ENCODE measurements at places on chromosomes 3 and 15.

GRCh38 chr3:18099611-18100010 lies 325.5 kb downstream of the SATB1 start:
- DNase-seq = no peak

- DNase-seq = peak; percentile 14
Observed at GRCh38 chr15:76057332-76058000, 2.3 kb upstream of the TMEM266 start.

GRCh38 chr15:91308855-91309254 lies 208.8 kb downstream of the SV2B start:
- DNase-seq = no peak

GRCh38 chr15:57505949-57506391 lies 85.7 kb upstream of the MYZAP start:
- DNase-seq = no peak

DNA sequence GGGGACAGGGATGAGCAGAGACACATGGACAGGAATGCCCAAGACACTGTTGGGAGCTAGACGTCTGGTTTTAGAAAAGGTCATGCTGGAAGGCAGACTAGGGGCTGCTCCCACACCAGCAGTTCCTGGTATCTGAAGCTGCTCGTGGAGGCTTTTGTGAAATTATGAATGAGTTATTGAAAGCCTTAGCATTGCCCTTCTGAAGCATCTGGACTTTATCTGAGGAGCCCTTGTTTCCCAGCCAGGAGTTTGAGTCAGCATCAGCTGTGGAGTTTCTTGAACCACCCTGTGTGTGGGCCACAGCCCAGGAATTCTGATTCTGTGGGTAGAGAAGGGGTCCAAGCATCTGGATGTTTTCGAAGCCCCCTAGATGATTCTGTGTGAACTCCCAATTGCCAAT lies 258.7 kb downstream of the SLCO3A1 start:
- DNase-seq = no peak

DNA sequence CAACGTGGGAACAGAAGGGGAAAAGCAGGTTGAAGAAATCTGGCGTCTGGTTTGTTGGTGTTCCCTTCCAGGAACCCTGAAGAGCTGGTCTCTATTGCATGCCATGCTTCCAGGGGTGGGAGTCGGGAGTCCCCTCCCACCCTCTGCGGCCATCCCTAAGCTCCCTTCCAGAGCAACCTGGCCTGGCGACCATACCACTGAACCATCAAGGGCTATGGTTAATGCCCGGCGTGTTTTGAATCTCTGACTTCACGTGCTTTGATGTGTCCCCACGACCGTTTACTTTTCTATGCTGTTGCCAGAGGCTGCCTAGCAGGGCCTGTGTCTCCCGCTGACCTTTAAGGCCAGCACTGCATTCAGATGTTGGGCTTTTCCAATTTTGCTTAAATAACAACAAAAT lies 696 bp upstream of the SNRK start:
- DNase-seq = no peak

GRCh38 chr3:57391767-57392166 lies 99.3 kb upstream of the ASB14 start:
- no peak for DNase-seq

All from SW480 (cell line).